Hepatocyte (in vitro differentiated cells): ENCODE measurements at places on chromosomes 1 and 21. TPM values are rescaled to one million over a fixed set of nuclear protein-coding genes. Genes with fewer than 3 reads are reported as not detected.

- DNase-seq, result no peak
Observed at GRCh38 chr1:235006132-235006721, 122.4 kb downstream of the TOMM20 start.

Gene WDR26
- 9.4 and 11.7 TPM in 2 replicates for polyA plus RNA-seq

DNA sequence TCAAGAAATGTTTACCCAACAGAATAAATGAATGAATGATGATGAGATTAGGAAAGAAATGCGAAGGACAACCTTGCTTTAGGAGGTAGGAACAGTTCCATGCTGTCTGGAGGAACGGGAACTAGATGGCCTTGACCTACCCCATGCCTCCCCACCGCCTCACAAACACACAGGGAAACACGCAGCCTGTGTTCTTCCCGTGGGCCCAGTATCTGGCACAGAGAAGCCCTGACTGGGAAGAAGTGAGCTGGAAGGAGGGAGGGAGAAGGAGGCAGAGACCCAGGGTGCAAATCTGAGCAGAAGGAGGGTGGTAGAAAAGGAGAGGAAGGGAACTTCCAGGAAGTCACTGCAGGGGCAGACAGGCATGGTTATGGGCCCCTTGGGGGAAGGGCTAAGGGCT is 3.5 kb upstream of the ADORA1 start:
- DNase-seq, result no peak

Gene LCE3D
- not detected in 2 replicates for polyA plus RNA-seq

DNA sequence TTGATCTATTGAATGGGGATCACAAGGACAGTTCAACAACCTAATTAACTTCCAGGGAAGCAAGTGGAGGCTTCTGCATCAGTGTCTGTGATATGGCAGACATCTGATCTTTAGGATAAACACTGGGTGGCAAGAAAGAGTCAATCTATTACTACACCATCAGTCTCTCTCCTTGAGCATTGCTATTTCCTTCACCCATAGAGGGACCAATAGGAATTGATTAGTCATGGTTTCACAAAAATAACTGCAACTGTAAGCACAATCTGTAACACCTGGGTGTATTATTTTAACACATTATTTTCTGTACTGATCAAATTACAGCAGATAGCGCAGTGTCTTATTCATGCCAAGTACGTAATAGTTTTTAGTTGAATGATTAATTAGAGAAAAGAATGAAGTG is 50.3 kb downstream of the USP24 start:
- no peak for DNase-seq

Gene PTGER3
- 0.36 and 1.0 TPM in 2 replicates for polyA plus RNA-seq

- no peak for DNase-seq
Observed at GRCh38 chr1:6775261-6776043, 9.8 kb upstream of the CAMTA1 start.

DNA sequence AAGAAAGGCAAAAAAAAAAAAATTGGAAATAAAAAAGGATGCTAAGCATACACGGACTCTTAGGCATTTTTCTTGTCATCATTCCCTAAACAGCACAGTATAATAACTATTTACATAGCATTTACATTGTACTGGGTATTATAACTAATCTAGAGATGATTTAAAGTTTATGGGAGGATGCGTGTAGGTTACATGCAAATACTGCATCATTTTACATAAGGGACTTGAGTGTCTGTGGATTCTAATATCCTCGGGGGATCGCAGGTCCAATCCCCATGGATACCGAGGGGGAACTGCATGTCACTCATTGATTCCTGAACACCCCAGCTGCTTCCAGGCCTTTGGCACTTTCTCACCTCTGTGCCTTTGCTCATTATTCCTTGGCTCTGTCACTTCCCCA is 57.8 kb upstream of the SIPA1L2 start:
- DNase-seq, result no peak

- DNase-seq, result peak; percentile 81
Observed at GRCh38 chr1:44030605-44031251, 534 bp downstream of the SLC6A9 start.

DNA sequence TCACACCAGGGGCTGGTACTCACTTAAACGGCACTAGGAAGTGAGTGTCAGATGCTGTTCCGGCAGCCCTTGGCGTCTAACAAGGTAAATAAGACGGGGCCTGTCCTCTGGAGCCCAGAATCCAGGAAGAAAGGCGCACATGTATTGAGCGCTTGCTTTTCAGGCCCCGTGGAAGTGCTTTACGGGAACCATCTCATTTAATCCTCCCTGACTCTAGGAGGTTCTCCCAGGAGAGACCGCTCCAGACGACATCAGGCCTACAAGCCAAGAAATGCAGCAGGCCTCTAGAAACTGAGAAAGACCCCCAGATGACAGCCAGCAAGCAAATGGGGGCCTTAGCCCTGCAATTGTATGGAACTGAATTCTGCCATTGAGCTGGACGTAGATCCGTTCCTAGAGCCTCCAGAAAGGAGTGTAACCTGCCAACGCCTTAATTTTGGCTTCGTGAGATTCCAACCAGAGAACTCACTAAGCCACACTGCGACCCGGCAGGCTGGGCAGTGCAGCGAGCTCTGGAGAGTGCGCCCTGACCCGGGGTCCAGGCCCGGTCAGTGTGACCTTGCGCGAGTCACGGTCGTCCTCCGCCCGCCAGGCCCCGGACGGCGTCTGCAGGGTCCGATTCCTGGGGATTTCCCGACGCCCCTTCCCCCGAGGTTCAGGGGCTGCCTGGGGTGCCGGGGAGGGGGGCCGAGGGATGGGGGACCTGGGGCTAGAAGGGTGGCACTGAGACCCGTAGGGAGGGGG is 532 bp upstream of the MANEAL start:
- DNase-seq, result no peak

Gene DCST1
- 0.12 TPM in 1 of 2 replicates, not detected in the other for polyA plus RNA-seq

GRCh38 chr1:219480011-219480410 is 132.9 kb downstream of the ZC3H11B start:
- DNase-seq, result no peak

DNA sequence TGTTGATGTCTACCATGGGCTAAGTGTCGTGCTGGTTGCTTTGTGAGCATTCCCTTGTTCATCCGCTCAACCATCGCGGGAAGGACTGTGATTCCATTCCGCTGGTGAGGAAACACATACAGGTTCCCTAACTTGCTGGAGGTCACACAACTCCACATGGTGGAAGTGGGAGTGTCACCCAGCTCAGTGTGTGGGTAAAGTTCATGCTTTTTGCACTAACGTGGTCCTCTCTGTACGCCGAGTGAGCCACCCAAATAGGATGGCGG is 4.0 kb upstream of the CLDN19 start:
- no peak for DNase-seq

DNA sequence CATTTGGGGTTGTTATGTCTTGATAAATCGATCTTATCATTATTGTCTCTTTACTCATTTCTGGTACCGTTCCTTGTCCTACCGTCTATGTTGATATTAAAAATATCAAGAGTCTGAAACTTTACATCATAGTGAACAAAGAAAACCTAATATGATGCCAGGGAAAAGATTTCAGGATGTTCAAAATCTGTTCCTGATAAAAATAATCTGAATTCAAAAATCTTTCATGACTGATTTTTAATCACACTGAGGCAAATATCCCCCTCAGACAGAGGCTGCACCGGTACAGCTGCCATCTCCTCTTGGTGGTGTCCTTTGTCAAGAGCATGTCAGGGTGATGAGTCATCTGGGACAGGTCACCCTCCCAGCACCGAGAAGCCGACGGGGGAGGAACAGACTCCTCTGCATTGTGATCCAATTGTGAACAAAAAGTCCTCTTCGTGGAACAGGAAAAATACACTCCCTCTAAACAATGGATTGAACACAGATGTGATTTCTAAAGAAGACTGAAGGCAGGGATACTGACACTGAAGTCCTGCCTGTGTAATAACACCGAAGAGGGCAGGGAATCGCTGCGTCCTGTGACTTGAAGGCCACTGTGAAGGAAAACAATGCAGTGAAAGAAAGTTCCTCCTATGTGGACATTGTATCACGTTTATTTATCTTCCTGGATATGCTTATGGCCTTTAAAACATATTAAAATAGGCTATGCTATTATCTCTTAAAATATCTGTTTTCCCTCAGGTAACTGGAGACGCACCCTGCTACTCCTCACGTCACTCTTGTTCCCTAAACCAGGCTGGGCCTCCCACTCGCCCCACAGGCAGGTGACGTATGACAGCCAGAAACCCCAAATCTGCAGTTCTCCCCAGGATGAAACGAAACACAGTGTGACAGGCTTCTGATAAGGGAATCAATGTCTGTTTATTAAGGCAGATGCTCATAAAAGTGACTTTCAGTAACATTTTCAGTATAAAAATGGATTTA is 4.3 kb upstream of the SPATC1L start:
- DNase-seq, result peak; percentile 76

DNA sequence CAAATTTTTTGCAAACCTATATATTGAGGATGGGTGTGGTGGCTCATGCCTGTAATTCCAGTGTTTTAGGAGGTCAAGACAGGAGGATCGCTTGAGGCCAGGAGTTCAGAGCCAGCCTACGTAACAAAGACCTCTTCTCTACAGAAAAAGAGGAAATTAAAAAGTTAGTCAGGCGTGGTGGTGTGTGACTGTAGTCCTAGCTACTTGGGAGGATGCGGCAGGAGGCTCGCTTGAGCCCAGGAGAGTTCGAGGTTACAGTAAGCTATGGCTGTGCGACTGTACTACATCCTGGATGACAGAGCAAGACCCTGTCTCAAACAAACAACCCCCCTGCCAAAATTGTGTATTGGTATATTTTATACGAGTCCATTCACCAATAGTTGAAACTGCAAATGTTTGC is 589.7 kb downstream of the DPYD start:
- DNase-seq, result no peak

Gene SLC22A15
- polyA plus RNA-seq, result 3.1 and 3.4 TPM in 2 replicates

Gene ANP32E
- 20.0 and 21.5 TPM in 2 replicates for polyA plus RNA-seq

DNA sequence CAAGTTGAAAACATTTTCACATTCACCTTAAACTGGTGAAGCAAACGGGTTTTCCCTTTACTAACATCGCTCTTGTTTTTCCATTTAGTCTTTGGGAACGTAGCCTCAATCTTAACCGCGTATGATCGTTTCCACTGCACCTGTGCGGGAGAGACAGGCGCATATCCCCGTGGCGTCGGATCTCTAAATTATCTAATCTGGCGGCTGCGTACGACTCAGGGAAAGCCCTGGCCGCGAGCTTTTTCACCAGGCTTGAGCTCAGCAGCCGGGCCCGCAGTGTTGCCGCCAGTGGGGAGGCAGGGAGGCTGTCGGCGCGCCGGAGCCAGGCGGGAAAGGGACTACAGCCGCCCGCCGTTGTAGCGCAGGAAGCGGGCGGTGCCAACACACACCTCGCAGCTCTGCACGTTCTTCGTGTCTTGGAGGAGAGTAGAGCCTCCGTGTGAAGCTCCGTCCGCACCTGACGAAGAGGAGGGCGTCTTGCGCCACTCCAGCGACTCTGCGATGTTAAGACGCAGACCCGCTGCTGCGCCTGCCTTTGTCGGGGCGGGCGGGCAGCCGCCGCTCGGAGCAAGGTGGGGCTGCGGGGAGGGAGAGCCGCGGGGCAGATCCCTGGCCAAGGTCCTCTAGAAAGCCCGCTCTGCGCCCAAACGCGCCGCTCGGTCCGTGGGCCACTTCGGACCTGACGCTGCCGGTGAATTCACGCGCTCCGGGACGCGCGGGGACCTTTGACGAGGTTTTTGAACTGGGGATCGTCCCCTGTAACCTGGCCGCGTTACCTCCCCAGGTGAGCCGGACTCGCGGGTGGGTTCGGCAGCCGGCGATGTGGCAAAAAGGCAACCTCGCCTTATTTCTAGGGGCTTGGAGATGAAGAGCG is 18.5 kb upstream of the TBX15 start:
- no peak for DNase-seq

DNA sequence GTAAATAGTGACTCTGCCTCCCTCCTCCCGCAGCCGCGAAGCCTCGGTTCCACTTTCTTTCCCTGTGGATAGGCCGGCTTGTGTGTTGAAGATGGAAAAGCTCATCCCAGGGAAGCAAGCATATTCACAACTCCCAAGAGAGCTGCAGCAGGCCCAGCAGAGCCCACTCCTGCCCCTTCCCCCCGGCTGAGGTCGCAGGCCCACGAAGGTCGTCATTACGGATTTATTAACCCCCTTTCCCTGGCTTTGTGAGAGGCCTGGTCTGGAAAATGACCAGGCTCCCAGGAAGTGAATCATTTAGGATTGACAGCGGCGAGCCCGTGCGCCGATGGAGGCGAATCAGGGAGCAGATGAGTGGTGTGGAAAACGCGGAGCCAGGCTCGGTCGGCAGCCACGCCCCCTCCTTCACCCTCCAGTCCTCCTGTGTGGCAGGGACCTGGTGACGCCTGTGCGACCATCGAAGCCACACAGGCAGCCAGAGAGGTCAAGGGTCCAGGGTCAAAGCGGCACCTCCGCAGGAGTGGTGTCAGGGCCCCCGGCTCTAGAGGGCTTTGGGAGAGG is 93.4 kb downstream of the PRDM16 start:
- no peak for DNase-seq

DNA sequence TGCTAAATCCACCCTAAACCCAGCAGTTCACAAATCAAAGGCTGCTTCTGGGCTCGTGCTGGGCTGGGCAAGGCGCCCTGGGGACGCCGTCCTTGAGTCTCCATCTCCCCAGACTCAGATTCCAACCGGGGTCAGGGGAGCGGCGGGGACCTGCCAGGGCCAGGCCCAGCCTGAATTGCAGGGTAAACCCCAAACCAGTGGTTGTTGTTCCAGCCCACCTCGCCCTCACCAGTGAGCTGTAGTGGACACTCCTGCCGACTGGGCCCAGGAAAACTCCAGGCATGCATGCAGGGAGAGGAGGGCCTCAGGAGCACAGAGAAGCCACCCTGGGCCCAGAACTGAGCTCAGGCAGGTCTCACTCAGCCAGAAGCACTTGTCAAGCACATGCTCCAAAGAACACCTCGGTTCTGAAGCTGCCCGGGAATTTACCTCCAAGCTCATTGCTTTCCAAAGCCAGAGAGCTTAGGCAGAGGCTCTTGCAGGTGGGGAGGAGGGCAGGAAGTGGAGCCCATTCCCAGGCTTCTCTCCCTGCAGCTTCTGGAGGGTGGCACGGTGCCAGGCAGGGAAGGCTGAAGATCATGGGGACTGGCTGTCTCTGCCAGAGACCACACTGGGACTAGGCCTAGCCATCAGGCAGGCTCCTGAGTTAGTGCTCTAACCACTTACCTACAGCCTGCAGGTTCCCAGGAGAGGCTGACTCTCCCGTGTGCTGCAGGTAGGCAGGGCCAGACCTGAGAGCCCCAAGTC is 437.0 kb downstream of the MATN1 start:
- DNase-seq, result no peak

- DNase-seq, result no peak
Observed at GRCh38 chr1:68976916-68977610, 480.2 kb upstream of the DEPDC1 start.

- peak; percentile 79 for DNase-seq
Observed at GRCh38 chr1:15584489-15585363, at the start of gene AGMAT. Gene AGMAT, minus strand, starts transcription at chr1:15585051. Its CDS starts 84 bp downstream, at chr1:15584967.

DNA sequence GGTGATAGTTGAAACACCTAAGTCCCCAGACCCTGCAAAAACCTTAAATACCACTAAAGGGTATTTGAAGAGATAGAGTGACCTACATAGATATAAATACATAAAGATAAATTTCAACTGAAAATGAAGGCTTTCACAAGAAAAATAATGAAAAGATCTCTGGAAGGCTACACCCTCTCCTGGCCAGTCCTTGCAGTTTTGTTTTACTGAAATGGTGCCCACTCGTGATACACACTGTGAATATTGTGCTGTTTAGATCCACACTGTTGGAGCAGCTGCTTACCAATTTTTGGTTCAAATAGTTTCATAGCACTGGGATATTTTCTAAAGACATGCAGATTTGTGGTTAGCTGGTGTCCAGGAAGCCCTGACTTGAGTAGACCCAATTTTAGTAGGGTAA is 31.5 kb upstream of the RNF187 start:
- DNase-seq, result no peak

Gene LRRC39
- polyA plus RNA-seq, result 0.88 and 1.1 TPM in 2 replicates

GRCh38 chr1:113292603-113293255 is 97.6 kb upstream of the MAGI3 start:
- peak; percentile 35 for DNase-seq
